ENCODE measurements at places on chromosomes 7 and 10.

- DNase-seq = no peak
These were observed 23.4 kb upstream of the ZNF716 start for GRCh38 chr7:57426629-57427003.

DNA sequence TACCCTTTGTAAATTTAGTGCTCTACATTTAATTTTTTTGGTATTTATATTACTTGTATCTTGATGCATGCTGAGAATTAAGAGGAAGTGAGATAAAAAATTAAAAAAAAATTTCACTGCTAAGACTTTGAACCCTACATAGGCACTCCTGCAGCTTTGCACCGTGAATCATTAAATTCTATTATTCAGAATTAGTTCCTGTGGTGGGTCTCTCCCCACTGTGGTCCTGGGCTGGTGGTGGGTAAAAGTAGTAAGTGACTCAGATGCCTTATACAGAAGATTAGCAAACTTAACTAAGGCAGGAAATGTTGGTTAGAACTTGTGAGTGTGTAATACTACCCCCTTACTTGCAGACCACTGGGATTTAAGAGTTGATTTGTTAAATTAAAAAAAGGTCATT, 72.6 kb downstream of the AP3M1 start:
- no peak for DNase-seq

DNA sequence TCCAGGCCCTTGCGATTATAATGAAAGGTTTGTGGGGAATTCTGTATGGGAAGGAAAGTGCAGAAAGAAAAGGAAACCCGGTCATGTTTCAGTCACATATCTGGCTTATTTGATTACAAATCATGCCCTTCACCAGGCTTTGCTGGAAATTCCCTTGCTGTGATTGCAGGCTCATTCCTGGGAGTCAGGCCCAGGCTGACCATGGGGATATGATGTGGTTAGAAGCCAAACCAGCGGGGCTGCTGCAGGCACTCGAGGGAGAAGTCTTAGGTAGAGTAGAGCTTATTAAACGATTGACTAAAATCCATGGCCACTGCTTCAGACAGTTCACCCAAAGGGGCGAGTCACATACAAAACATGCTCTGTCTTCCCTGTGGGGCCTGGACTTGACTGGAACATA, 16.2 kb downstream of the PKD1L1 start:
- no peak for DNase-seq

DNA sequence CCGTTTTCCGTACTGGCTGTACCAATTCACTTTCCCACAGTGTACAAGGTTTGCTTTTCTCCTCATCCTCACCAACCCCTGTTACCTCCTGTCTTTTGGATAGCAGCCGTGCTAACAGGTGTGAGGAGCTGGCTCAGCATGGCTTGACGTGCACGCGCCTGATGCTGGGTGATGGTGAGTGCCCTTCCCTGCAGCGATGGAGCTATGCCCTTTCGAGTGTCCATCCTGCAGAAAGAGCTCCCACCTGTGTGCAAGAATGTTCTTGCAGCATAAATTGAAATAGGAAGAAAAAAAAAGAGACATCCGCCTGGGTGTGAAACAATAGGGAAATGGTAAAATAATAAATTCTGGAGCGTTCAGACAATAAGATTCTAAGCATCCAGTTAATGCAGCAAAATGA, 9.5 kb upstream of the UBE3C start:
- no peak for DNase-seq

DNA sequence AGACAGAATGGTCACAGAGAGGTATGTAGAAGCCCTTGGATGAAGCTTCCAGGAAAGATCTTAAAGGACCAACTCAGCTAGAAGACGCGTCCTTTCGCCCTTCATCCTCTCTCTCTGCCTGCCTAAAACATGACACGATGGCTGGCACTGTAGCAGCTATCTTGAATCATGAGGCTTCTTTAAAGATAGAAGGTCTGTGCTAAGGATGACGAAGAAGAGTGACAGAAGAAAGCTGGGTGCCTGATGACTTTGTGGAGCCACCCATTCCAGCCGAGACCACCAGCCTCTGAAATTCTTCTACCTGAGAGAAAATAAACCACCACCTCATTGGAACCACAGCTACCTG, 25.5 kb downstream of the WDR86 start:
- no peak for DNase-seq
